ENCODE measurements at places on chromosomes 7 and 10.
A peak's percentile ranks its signal among the peaks of the same experiment; 100 is the strongest.

DNA sequence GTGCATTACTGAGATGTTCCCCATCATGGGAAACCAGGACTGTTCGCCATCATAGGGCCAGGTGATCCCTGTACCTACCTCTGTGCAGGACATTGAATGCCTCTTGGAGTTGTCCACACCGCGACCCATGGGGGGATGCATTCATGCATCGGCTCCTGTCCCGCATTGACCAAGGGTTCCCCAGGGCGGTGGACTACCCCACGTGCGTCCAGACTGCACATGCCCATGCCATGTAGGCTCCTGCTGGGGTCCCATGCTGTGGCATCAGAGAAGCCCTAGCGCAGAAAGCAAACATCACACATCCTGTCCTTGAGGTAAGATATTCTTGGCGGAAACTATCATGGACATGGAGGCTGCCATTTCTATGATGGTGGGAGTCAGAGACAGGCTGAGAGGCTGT lies 121.6 kb upstream of the UNC5B start:
- DNase-seq: no peak

DNA sequence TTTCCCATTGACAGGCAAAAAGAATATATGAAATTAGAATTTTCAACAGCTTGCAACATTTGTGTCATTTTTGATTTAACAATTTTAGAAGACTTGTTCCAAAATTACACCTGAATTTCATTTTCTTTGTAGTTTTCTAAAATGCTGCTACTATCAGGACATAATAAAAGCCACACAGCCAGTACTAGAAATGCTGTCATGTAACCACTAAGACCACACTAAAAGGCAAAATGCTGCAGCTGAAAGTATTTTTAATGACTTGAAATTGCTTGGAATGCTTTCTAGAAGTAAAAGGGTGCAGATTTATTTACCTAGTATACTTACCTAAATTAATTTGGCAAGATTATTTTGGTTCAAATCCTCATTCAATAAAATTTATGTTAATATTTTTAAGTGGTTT lies 470.1 kb downstream of the GFRA1 start:
- no peak for DNase-seq

DNA sequence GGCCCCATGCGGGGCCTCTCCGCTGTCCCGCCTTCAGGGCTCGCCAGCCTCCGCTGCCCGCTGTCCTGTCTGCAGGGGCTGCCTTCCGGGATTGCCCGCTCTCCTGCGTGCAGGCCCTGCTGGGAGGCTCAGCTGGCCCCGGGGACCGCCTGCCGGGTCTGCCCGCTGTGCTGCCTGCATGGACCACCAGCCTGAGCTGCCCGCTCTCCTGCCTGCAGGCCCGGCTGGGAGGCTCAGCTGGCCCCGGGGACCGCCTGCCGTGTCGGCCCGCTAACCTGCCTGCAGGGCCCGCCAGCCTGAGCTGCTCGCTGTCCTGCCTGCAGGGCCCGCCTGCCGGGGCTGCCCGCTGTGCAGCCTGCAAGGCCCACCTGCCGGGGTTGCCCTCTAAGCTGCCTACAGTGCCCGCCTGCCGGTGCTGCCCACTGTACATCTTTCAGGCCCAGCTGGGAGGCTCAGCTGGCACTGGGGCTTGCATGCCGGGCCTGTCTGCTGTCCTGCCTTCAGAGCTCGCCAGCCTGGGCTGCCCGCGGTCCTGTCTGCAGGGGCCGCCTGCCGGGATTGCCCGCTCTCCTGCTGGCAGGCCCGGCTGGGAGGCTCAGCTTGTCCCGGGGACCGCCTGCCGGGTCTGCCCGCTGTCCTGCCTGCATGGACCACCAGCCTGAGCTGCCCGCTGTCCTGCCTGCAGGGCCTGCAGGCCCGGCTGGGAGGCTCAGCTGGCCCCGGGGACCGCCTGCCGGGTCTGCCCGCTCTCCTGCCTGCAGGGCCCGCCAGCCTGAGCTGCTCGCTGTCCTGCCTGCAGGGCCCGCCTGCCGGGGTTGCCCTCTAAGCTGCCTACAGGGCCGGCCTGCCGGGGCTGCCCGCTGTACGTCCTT lies 165.1 kb downstream of the GLRX3 start:
- peak; percentile 28 for DNase-seq

DNA sequence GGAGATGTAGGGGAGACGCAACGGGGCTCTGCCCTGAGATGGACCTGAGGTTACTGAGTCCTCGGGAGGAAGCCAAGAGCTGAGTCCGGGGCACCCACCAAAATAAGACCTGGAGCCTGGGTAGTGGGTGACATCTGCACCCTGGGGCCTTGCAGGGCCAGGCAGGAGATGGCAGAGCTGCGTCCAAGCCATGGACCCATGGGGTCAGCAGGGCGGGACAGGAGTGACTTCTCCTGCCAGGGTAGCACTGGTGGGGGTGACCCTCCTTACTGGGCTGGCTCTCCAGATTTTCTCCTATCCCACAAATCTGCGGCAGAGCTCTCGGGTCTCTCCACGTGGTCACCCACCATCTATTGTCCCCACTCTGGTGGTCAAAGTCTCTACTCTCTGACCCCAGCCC lies 2.1 kb downstream of the GHRHR start:
- DNase-seq: no peak

DNA sequence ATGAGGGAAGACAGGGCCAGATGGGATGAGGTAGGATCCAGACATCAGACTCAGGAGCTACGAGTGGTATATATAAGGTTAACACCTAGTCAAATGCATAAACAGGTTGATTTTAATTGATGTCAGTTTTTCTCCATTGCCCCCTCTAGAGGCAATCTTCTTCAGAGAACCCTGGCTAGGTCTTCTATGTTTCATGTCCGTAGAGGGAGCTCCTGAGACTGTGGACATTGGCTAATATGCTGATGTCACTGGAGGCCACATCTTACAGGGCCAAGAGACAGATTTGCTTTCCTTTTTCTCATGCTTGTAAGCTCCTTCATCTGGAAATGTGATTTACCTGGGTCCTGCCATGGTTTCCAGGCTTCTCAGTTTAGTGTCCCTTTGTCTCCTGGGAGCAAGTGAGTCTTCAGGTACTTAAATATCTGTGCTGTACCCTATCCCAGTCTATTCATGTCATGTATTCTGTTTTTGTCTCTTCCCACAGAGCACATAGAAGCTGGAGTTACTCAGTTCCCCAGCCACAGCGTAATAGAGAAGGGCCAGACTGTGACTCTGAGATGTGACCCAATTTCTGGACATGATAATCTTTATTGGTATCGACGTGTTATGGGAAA lies 161.6 kb upstream of the PRSS1 start:
- no peak for DNase-seq

- no peak for DNase-seq
Measured at GRCh38 chr7:132488634-132489302, 87.5 kb downstream of the PLXNA4 start.

DNA sequence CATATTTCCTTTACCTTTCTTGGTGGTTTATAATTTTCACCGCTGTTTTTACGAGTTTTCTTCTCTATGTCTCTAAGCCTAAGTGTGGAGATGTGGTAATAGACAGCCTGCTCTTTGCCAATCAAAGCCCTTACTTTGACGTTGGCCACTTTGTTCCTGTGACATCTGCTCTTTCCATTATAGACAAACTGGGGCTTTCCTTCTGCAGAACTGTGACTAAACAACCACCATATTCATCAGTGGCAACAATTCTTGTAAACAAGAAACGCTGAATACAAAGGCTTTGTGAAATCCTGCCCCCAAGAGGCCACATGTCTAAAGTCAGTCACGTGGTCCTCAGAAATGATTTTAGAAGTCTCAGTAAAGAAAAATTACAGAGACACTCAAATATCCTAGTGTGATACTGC lies 59.6 kb upstream of the CAPZA2 start:
- DNase-seq: no peak

GRCh38 chr7:70298780-70299471 lies 700.7 kb downstream of the AUTS2 start:
- DNase-seq: no peak

DNA sequence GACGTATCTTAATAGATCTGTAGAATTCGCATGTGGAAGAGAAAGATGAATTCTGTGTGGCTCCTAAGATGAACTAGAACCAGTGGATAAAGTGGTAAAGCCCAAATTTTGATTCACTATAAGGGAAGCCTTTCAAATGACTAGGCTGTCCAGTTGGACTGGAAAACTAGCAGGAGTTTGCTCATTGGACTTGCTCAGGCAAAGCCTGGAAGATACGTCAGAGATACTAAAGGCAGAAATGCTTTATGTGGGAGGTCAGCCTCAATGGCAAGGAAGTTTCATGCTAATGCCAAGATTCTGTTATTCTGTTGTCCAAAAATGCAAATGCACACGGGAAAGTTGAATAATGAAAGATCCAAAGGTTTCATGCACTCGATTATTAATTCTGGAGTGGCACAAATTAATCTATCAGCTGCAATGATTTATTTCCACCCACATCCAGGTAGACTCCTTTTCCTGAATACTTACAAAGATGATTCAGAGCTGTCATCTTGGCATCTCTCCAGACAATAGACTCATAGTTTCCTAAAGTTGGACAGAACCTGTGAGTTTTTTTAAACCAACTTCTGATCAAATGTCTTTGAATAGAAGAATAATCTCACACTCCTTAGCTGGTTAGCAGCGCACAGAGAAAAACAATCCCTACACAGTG lies 20.5 kb upstream of the PPP1R3C start:
- DNase-seq: no peak

DNA sequence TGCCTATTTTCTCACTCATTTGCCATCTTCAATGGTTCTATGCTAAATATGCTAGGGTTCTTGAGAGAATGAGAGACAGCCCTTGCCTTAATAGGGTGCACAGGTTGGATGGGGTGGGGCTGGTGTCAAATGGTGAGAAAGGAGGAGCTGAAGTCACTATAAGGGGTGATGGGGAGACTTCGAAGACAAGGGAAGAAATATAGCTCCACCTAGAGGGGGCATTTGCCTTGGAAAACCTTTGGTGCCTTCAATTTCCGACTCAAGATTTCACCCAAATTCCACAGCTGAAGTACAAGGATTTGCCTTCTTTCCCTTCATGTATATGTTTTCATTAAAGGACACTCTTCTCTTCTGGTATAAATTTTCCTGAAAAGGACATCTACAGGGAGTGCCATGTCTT lies 5.6 kb downstream of the PTN start:
- DNase-seq: no peak

DNA sequence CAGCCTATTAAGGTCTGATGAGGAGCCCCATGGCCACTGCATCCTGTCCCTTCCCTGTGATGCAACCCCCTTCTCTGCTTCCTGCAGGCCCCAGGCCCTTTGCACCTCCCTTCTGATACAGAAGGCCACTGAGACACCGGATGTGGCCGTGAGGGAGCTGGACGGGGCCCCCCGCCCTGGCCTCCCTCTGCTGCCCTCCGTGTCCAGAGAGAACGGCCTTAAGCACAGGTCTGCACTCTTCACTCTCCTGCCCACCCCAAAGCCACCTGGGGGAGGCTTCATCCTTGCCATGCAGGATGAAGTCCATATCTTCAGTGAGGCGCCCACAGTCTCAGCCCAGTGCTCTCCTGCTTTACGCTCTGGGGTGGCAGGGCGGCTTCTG lies 86.9 kb upstream of the GNA12 start:
- DNase-seq: no peak

GRCh38 chr10:17506390-17506789 lies 52.0 kb upstream of the ST8SIA6 start:
- DNase-seq: no peak

DNA sequence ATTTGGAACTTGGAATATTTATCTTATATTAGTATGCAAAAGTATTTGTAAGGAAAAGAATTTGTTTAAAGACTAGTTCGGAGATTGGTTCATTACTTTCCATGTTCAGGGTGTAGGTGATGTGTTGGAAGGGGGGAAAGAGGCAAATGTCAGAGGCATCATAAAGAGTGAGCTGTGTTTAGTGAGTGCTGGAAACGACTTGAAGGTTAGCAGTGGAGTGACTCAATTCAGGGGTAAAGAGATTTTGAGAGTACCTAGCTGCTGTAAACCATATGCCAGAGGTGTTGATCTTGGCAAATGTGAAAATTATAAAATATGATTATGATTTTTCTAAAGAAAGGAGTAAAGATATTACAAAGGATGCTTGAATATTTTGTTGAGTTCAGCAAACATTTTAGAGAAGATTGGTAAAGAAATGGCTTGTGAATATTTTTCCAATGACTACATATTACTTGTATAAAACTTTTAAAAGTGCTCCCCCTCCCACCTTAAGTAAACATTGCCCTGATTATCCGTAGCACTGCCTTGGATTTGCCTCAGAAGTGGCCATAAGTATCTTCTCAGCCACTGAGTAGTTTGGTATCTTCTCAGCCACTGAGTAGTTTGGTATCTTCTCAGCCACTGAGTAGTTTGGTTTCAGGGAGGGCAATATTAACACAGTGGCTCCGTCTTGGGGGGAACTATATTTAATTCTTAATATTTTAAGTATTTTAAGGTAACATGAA lies 51.5 kb downstream of the ZNRF2 start:
- DNase-seq: no peak

GRCh38 chr10:16184906-16185305 lies 251.9 kb upstream of the PTER start:
- no peak for DNase-seq

GRCh38 chr7:128236924-128237586 lies 4.0 kb upstream of the LEP start:
- DNase-seq: no peak

DNA sequence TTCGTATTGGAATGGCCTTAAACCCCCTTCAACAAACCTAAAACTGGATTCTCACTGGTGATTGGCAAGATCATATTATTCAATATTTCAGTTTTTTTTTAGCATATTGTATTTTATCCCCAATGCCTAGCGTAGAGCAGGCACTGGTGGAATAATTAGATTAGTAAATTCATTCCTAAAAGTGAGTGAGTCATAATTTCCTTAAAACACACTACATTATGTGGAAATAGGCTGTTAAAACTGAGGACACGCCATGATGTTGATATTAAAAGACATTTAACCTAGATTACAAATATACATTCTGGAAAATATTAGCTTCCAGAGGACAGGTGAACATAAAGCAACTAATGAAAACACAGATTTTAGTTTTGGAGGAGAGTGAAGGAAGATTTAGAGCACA lies 463.9 kb downstream of the PARD3 start:
- no peak for DNase-seq

DNA sequence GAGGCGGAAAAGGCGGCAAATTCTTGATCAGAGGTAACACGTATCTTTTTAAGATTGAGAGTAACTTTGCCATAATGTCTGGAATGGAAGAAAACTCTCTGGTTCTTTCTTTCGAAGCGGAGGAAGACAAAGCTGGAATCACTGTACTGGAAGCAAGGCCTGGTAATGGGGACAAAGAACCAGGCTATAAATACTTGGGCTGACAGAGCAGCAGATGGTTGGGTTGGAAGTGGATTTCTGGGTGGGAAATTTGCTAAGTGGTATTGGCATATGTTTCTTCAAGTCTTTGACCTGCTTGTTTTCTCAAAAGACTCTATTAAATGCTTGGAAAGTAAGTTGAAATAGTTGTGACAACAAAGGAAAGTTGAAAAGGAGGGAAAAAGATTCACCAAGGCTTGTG lies 87.3 kb upstream of the SFMBT2 start:
- no peak for DNase-seq

DNA sequence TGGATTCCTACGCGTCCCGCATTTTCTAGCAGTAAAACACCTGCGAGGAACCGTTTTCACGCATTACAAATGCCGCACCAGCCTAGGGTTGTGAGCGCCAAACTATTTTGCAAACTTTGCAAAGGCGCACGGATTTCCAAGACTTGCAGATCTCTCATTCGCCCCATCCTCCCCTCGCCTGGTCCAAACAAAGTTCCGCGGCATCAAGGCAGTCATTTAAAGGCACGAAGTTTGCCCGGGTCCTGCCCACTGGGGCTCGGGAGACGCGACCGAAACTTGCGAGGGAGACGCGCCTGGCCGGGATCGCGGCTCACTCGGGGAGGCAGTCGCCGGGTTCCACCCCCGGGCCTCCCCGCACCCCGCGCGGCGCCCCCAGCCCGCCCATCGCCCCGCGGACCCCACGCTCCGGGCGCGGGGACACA lies 613 bp downstream of the USP6NL start:
- DNase-seq: no peak

GRCh38 chr10:32961895-32962369 lies 3.9 kb upstream of the ITGB1 start:
- no peak for DNase-seq

Measured in activated T-cell treated with anti-CD3 and anti-CD28 coated beads for 4 hours (primary cell).